ENCODE measurements at places on chromosomes 5 and 9.
A peak's percentile ranks its signal among the peaks of the same experiment; 100 is the strongest.

DNA sequence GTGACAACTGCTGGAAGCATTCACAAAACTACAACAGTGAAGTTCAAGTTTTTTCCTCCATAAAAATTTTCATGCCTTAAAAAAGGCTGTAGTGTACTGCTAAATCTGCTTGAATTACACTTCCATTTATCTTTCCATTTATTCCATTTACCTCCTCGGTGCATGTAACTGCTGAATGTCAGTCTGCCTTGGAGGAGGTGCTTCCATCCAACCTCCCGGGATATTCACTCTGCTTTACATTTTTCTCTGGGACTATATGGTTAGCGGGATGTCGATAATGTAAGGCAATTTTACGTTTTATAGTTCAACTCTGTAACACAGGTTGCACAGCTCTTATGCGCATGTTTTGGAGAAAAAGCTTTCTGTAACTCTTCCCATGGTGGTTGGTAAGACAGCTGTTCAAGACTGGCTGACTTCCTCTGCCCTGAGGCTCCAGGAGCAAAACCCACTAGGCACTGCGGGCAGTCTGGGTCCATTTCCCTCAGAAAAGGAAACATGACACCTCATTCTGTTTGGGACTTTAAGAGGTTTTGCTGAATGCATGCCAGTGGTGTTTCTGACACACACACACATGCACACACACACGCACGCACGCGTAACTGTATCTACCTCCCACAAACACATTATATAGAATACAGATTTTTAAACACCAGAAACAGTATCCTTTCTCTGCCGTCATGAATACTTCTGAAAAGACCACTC, 66.1 kb downstream of the SPTLC1 start:
- DNase-seq, result no peak

DNA sequence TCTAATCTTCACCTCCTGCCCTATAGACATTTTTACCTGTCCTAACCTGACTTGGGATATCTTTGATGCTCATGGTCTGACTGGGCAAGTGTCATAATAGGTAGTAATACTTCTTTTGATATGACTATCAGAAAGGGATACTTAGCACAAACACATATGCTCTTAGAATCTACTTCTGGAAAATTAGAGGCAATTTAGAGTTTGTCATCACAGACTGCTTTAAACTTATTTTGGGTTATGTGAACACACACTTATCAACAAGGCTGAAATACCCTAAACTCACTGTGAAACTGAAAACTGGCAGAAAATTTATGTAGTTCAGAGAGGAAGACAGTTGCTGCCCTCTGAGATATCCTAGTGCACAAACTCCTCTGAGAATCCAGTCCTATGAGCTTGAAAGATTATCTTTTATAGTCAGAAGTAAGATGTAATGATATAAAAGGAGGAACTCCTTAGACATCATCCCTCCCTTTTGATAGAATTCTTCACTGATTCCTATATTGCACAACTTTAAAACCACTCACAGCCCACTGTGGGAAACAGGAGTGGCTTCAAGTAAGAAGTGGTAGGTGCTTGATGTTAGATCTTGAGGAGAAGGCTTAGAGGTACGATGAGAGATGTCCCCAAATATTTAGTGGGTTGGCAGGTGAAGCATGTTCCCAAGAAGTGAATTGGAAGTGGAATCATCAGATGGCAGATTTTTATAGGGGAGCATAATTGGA, 273.3 kb downstream of the MAN2A1 start:
- DNase-seq, result no peak

- DNase-seq, result peak; percentile 53
Observed at GRCh38 chr5:43121913-43122484, 1.3 kb downstream of the ZNF131 start.

DNA sequence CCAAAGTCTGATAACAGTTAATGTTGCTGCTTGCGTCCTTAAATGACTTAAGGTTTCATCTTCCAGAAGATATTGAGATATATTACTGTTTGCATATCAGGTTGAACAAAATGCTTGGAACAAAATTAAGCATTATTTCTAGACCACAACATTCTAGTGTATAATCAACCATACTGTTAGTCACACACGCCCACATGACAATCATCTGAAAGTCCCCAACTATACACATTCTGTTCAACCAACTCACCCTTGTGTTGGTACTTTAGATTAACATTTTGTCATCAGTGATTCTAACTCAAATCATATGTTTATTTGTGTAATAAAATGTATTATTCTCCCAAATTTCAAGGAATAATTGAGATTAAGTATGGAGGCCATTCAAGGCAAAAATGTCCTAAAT, 47.3 kb downstream of the LURAP1L start:
- no peak for DNase-seq

GRCh38 chr5:169416583-169417196, 115.8 kb upstream of the SLIT3 start:
- DNase-seq, result peak; percentile 6

DNA sequence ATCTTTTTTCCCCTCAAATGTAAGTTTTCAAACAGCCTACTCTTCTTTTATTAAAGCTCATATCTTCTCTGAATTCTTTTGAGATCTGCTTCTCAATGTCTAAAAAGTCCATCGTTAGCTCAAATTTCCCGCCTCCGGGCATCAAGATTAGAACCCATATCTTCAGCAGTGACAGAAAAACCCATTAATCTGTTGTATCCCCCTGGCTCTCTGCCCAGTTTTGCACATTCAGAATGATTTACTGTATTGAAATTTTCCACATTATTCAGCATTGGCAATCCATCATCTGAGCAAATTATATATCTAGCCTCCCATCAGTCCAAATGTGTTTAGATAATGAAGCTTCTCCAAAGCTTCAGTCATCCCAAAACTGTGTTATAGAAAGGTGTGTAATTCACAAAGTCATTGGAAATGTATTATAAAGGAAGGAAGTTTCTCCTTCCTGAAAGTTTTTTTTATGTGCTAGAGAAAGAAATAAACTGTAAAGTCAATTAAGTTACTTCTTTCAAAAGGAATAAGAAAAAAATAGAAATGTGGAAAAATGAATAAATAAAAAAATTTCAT, 849.9 kb downstream of the MAT2B start:
- no peak for DNase-seq

GRCh38 chr9:95497772-95498171, 19.0 kb downstream of the PTCH1 start:
- DNase-seq, result no peak

GRCh38 chr9:127722055-127722745, 6.3 kb downstream of the TTC16 start:
- no peak for DNase-seq

DNA sequence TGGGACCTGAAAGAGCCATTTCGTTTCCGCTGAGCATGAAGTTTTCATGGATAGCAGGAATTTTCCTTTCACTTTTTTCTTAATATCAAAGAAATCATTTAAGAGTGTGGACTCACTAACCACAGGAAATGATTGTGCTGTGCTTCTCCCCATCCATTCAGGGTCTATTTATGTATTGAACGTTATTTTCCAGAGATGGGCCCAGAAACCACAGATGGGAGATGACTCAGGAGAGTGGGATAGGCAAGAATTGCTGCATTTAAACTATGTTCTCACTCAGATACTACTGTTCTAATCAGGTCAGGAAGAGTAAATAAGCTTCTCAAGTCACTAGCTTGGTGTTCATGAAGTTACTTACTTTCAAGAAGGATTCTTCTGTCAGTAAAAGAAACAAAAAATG, 763.8 kb downstream of the DTWD2 start:
- no peak for DNase-seq

DNA sequence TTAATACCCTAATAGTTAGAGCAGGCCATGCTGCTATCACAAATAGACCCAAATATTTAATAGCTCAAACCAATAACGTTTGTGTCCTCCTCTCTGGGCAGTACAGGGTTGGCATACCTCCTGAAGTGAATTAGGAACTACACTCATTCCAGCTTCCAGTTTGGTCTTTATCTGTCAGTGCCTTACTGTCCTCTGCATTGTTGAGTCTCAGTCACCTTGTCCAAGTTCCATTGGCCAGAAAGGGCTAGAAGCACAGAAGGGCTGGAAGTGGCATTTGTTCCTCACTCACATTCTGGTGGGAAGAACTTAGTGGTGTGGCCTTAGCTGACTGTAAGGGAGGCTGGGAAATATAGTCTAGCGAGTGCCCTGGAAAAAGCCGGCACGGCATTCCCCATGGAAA, 11.2 kb downstream of the FXN start:
- no peak for DNase-seq

GRCh38 chr9:111023128-111023527, 15.1 kb downstream of the LPAR1 start:
- DNase-seq, result no peak

GRCh38 chr9:87587356-87587745, 89.7 kb downstream of the DAPK1 start:
- no peak for DNase-seq

GRCh38 chr9:120579139-120580050, 572 bp downstream of the CDK5RAP2 start:
- DNase-seq, result no peak

- DNase-seq, result no peak
Observed at GRCh38 chr5:14577079-14577725, 4.4 kb upstream of the OTULINL start.

GRCh38 chr9:136979769-136980587, 2.7 kb downstream of the PTGDS start:
- DNase-seq, result no peak

DNA sequence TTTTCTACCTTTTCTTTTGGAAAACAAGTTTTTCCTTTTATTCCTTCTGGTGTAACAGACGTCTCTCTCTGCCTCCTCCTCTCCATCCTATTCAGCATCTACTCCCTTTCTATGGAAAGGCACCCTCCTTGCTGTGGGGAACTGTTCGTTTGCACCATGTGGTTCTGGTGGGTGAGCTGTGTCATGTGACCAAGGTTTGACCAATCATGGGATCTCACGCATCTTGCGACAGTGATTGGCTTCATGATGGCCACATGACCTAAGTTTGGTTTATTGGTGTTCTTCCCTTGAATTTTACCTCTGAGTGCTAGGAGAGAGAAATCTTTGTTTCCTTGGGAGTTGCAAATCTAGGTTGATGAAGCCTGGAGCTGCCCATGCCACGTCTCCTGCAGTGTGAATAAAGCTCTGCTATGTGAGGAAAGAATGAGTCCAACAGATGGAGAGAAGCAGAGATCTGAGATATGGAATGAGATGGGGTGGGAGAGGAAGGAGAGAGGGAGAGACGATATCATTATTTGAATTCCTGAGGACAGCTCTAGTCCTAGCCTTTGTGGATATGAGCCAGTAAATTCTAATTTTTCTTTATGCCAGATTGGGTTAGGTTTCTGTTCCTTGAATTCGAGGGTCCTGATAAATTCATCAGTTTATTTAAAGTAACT, 178.8 kb upstream of the IL12B start:
- DNase-seq, result no peak

DNA sequence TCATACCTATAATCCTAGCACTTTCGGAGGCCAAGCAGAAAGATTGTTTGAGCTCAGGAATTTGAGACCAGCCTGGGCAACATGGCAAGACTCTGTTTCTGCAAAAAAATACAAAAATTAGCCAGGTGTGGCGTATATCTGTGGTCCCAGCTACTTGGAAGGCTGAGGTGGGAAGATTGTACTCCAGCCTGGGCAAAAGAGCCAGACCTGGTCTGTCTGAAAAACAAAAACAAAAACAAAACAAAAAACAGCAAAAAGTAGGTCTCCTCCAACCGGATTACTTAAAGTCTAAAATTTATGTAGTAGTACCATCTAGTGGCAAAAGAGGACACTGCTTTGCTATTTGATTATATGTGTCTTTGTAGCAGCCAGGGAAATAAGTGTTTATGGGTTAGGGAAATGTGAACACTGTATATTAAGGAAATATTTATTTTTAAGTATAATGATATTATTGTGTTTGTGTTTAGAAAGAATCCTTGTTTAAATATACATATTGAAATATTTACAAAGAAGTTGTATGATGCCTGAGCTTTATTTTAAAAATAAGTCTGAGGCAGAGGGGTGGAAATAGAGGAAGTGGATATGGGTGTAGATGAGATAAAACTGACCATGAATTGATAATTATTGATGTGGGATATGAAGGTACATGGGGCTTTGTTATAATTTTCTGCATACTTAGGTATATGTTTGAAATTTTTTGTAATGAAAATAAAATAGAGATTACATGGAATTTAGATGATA, 20.0 kb downstream of the APC start:
- peak; percentile 3 for DNase-seq

GRCh38 chr9:114856942-114857315, 51.1 kb upstream of the TNFSF15 start:
- DNase-seq, result no peak

DNA sequence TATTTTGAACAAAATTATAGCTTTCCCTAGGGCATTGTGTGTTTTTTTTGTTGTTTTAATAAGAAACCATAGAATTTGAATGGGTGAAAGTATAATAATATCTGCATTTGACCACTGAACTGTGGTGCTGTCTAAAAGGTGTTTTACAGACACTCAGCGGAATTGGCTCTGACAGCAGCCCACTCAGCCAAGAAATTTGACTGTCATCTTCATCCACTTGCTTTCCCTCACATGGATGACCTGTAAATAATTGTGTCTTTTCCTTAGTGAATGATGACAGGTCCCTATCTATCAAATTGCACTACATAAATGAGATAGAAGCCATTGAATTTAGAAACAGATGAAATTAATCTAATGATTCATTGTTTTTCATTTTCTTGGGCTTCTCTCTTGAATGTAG, 150.0 kb downstream of the PAM start:
- DNase-seq, result no peak

- DNase-seq, result no peak
Observed at GRCh38 chr9:2134391-2134790, 119.2 kb downstream of the SMARCA2 start.

DNA sequence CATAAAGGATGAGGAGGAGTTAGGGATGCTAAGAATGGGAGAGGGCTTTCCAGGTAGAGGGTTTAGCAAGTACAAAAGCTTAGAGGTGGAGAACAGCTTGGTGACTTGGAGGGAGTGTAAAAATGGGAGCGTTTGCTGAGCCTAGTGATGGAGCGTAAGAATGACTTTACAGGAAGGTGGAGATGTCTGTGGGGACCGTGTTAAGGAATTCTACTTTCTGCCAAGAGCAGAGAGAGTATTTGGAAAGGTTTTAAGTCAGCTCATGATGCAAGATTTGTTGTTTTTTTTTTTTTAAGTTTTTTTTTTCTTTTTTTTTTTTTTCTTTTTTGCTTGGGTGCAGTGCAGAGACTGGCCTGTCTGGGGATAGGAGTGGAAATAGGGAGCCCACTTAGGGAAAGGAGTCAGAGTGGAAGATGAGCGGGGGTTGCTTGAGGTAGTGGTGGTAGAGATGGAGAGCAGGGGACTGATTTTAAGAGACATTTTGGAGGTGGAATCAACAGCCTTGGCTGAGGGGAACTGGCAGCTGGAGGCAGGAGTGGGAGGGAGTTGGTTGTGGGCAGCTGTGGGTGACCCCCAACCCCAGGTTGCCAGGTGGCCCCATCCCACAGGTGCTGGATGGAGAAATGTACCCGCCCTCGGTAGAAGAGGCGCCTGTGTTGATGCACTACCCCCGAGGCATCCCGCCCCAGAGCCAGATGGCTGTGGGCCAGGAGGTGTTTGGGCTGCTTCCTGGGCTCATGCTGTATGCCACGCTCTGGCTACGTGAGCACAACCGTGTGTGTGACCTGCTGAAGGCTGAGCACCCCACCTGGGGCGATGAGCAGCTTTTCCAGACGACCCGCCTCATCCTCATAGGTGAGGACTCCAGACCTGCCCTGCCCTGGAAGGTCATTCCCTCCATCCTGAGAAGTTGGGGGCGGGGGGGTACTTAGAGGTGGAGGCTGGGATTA, 12.4 kb downstream of the PTGS1 start:
- no peak for DNase-seq

- no peak for DNase-seq
Observed at GRCh38 chr9:126439402-126439765, 112.8 kb downstream of the MVB12B start.

Measured in NCI-H187 (cell line).